ENCODE measurements at places on chromosomes 12 and 14. TPM values are rescaled to one million over a fixed set of nuclear protein-coding genes. Genes with fewer than 3 reads are reported as not detected.

GLT1D1 gene
- total RNA-seq = not detected

- no peak for DNase-seq
Observed at GRCh38 chr12:113740699-113741098, 225.4 kb downstream of the RBM19 start.

ARHGDIB gene
- 4.3 TPM for total RNA-seq

- DNase-seq = no peak
Observed at GRCh38 chr14:102659797-102660196, 67.3 kb downstream of the RCOR1 start.

TPH2 gene
- total RNA-seq = not detected

OR4E2 gene
- not detected for total RNA-seq

Measured in HCT116 (cell line).